ENCODE measurements at places on chromosomes 4 and X.

GRCh38 chr4:68167706-68168105 is 38.0 kb upstream of the TMPRSS11F start:
- no peak for DNase-seq

- DNase-seq = no peak
These were observed 101.3 kb downstream of the TBL1X start for GRCh38 chrX:9566150-9566621.

- no peak for DNase-seq
These were observed 487 bp downstream of the TBCK start for GRCh38 chr4:106315476-106315967.

- DNase-seq = no peak
These were observed 558.2 kb upstream of the NDST4 start for GRCh38 chr4:115671581-115671980.

- no peak for DNase-seq
These were observed 765.3 kb upstream of the GRIA3 start for GRCh38 chrX:122418758-122419157.

- no peak for DNase-seq
These were observed 20.7 kb upstream of the AR start for GRCh38 chrX:67523002-67523681.

DNA sequence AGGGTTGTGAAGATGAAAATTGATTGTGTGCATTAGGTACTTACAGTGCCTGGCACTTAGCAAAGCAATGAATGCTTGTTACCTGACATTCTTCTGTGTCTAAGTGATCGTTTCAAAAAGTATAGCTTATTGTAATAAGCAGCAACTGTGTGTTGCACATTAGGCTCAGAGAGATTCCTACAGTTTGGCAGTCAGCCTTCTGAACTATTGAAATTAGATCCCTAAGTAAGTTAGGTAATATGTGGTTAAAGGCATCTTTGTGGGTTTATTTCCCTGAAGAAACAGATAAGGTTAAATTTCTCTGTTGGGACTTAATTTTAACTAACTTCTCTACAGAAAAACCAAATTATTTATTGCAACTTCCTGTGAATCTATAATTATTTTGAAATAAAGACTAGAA is 93.4 kb downstream of the REPS2 start:
- no peak for DNase-seq

GRCh38 chrX:16577483-16578029 is 72.4 kb upstream of the S100G start:
- no peak for DNase-seq

DNA sequence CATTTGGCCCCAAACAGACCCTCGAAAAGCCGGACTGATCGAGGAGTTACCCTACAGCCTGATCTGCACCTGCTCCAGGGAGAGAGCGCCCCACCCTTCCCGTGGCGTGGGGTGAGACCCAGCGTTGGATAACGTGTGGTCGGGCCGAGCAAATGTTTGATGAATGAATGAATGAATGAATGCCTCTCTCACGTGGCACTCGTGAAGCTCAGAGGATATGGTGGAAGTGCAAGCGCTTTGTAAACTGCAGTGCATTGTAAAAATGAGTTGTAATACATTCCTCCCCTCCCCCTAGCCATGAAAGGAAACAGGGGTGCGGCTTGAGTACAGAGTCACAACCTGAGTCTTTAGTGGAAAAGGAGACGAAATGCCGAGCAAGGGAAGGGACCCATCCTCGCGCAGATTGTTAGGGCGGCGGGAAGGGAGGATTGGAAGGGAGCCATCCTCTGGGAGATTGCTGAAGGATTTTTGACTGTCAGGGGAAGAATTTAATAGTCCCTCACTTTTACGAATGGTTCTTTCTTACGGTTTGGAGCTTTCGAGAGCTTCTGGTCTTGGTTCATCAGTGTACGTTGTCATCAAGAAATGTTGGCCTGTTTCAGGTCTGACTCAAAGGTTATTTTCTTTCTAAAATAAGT is 772 bp upstream of the FBXW7 start:
- DNase-seq = peak; percentile 70

GRCh38 chr4:55609393-55609866 is 17.4 kb upstream of the PDCL2 start:
- DNase-seq = no peak

DNA sequence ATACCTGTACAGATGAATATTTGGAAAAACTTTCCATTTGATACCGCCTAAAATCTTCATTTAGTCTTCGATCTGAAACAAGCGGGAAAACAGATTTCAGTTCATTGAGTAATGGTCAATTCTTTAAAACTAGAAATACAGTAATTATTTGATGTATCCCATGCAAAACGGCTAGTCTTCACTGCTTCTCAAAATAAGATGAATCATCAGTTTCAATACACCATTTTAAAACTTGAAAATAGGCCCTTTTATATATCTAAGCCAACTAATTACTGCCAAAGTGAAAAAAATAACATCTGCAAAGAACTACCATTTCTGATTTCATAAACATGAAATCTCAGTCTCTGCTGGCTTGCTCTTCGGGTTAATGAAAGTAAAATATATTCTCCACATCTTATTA is 11.0 kb downstream of the SCLT1 start:
- no peak for DNase-seq

- DNase-seq = no peak
These were observed 353 bp downstream of the NSD2 start for GRCh38 chr4:1871471-1872021.

DNA sequence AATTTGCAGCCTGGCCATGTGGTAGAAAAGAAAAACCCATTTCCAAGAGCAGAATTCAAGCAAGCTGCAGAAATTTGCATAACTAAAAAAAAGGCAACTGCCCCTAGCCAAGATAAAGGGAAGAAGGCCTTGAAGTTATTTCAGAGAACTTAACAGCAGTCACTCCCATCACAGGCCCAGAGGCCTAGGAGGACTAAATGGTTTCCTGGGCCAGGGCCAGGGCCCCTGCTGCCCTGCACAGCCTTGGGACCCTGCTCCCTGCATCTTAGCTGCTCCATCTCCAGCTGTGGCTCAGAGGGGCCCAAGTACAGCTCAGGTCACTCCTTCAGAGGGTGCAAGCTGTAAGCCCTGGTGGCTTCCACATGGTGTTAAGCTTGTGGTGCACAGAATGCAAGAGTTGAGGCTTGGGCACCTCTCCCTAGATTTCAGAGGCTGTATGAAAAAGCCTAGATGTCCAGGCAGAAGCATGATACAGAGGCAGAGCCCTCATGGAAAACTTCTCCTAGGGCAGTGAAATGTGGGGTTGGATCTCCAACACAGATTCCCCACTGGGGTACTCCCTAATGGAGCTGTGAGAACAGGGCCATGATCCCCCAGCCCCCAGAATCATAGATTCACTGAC is 6.7 kb upstream of the MID2 start:
- DNase-seq = no peak

- DNase-seq = no peak
These were observed 59.1 kb downstream of the AMELX start for GRCh38 chrX:11352296-11352741.

DNA sequence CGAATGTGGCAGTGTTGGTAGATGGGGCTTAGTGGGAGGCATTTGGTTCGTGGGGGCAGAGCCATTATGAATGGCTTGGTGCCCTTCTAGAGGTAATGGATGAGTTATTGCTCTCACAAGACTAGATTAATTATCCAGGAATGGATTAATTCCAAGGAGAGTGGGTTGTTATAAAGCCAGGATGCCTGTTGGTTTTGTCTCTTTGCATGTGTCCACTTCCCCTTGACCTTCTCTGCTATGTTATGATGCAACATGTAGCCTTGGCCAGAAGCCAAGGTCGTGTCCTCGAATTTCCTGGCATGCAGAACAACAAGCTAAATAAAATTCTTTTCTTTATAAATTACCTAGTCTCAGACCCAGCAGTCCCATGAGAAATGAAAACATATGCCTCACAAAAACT is 111.2 kb upstream of the PLS3 start:
- DNase-seq = no peak

DNA sequence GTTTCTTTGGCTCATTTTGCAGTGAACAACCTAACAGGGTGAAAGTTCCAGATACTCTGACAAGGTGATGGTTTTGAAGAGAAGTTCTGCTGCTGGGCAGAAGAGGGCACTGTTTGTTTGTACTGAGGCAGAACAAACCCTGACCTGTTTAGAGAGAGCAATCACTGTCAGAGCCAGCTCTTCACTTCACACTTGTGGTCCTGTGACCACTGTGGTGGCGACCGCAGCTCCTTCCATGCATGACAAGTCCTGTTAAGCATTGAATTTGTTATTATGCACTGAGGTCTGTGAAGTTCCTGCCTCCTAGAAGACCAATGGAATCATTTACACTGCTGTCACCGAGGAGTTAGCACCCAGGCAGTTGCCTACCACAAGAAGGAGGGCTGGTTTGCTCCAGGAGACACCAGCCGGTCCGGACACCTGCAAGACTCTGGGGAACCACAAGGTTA is 86.6 kb downstream of the ZNF330 start:
- peak; percentile 18 for DNase-seq

GRCh38 chr4:76090241-76090691 is 15.8 kb downstream of the ART3 start:
- peak; percentile 2 for DNase-seq

DNA sequence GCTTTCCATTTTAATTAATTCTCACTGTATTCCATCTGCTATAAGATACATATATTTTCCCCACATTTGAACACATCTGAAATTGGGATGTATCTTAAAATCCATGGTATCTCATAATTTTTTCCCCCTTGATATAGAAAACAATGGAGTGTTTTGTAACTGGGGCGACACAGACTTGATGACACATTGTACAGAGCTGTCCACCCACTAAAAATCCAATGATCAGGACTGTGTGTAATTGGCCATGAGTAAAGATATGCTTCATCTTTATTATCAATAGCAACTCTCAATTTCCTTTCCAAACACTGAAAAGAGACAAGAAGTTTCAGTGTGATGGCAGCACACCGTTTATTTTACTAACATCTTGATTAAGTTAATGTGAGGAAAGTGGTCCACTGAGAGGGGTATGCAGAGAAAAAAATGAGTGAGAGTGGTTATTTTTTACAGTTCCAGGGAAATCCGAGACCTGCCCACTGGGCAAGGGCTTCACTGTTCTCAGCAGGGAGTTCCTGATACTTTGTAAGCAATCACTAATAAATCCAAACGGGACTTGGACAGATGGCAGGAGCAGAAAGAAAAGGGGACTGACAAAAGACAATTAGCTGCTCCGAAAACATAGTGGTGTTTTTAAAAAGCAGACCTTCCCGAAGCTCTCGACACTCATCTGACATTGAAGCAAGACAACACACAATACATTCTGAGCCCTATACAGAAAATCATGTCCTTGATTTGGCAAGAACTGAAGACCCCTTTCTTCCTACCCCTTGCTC is 149.4 kb downstream of the TSPAN5 start:
- DNase-seq = no peak

DNA sequence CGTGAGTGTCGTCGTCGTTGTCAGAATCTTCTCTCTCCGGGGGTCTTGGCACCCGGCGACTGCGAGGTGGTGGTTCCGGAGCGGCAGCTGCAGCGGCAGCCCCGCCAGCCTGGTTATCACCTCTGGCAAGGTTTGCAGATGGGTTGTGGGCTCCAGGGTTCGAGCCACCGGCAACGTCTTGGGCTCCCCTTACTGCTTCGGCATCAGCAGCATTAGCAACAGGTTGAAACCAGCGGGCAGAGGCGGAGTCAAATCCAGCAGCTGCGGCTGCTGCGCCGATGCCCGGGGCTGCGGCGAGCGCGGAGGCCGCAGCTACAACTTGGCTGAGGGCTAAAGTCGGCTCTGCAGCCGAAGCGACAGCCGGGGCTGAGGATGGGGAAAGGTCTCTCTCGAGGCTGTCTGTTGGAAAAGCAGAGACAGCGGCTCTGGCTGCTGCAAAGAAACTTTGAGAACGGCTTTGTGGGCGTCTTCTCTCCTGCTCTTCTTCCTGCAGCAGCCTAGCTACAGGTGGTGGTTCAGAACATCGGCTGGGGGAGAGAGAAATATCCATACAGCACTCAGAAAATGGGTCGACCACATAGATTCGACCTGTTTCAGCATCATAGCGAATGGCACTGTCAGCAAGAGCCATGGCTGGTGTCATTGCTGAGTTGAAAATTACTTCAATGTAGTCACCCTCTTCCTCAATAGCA is 3.6 kb downstream of the IRS4 start:
- DNase-seq = no peak

- peak; percentile 25 for DNase-seq
These were observed 45.9 kb downstream of the HMGB2 start for GRCh38 chr4:173288296-173288695.

DNA sequence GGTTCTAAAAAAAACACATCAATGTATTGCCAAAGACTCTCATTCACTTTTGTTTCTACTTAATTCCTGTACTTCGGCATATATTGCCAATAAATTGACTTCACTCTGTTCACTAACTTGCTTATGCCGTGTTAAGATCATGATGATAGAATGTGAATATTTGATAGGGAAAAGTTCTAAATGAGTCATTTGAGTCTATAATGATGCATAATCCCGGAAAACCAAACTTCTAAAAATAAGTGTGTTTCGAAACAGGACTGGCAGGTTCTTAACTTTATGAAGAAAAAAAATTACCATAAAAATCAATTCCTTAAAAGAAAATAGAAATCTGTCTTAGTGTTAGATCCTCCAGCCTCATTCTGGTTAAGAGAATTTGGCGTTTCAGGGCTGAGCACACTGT is 387.5 kb upstream of the FTHL17 start:
- DNase-seq = no peak

DNA sequence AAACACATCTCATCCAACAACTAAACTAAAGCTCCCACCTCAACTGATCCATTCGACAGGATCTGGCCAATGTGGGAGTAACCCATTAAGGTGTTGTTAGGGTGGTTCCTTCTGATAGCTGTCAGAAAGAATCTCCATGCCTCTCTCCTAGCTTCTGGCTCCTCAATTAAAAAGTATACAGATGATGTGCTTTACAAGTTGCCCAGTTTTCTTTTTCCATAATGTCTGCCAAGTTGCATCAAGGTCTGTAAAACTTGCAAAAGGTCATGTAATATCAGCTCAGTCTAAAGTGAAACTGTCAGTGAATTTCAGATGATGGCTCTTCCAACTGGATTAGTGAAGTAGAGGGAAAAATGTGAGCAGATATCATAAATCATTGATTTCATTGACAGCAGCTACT is 191.8 kb downstream of the RAB28 start:
- DNase-seq = no peak

DNA sequence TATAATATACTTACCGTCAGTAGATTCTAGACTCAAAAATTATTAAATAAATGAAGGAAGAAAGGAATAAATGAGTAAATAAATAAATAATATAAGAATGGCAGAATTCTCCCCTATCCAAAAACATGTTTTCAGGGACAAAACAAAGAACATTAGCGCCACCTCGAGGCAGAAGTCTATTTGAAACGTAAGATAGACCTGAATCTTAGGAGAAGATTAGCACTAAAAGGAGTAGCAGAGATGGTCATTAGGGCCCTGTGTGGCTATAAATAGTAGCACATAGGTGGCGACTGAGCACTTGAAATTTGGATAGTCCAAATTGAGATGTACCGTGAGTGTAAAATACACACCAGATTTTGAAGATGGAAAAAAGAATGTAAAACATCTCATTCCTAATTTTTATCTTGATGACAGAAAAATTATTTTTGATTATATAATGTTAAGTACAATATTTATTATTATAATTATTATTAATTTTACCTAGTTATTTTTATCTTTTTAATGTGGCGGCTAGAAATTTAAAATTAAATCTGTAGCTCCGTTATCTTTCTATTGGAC is 24.3 kb upstream of the SRD5A3 start:
- DNase-seq = no peak

GRCh38 chrX:94662689-94663088 is 988.7 kb downstream of the FAM133A start:
- no peak for DNase-seq

Data from T-helper 22 cell (primary cell).